ENCODE measurements at places on chromosomes 5 and 9.

- no peak for DNase-seq
Observed at GRCh38 chr5:74034733-74035132, 408.7 kb downstream of the ARHGEF28 start.

DNA sequence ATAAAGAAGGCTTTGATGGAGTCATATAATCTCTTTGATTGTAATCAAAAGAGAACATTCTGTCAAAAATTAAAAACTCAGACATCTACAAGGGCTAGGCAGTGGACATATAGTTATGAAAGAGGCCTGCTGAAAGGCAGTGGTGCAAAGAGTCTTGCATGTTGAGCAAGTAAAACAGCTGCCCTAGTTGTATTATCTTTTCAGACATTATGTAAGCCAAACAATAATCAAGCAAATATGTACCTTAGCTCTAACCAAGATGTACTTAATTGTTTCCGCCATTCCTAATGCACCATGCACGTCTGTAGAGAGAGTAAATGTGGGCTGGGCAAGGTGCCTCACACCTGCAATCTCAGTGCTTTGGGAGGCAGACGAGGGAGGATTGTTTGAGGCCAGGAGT lies 14.3 kb downstream of the GAPT start:
- DNase-seq, result no peak

- DNase-seq, result no peak
Observed at GRCh38 chr9:89555451-89556375, 49.1 kb upstream of the GADD45G start.

GRCh38 chr9:15612962-15613361 lies 60.1 kb downstream of the CCDC171 start:
- no peak for DNase-seq

GRCh38 chr9:111258209-111258874 lies 71.7 kb downstream of the OR2K2 start:
- DNase-seq, result no peak

- DNase-seq, result no peak
Observed at GRCh38 chr9:92151691-92152393, 36.6 kb upstream of the SPTLC1 start.

Data from stimulated activated CD4-positive, alpha-beta T cell treated with anti-CD3 and anti-CD28 coated beads, Interleukin-15, amount 100 ng/mL, for 1 hour (primary cell).